ENCODE measurements at places on chromosomes 12 and 14. TPM values are rescaled to one million over a fixed set of nuclear protein-coding genes. Genes with fewer than 3 reads are reported as not detected.

GRCh38 chr14:88856786-88857366, 32.4 kb downstream of the TTC8 start:
- no peak for DNase-seq

DNA sequence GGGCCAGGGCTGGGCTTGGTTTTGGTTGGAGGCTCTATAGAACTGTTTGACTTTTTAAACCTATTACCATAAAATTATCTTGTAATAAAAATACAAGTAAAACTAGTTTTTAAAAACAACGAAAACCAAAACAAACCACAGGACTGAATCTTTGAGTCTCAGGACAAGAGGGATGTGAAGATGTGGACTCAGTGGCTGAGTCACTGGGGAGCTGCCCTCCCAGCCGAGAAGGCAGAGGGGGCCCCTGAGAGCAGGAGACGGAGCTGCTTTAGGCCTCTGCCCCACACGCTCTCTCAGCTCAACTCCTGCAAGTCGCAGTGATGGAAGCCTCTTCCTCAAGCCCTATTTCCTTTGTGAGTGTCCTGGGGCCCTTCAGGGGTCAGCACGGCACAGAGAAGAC, 59.0 kb downstream of the CDC42BPB start:
- no peak for DNase-seq

DNA sequence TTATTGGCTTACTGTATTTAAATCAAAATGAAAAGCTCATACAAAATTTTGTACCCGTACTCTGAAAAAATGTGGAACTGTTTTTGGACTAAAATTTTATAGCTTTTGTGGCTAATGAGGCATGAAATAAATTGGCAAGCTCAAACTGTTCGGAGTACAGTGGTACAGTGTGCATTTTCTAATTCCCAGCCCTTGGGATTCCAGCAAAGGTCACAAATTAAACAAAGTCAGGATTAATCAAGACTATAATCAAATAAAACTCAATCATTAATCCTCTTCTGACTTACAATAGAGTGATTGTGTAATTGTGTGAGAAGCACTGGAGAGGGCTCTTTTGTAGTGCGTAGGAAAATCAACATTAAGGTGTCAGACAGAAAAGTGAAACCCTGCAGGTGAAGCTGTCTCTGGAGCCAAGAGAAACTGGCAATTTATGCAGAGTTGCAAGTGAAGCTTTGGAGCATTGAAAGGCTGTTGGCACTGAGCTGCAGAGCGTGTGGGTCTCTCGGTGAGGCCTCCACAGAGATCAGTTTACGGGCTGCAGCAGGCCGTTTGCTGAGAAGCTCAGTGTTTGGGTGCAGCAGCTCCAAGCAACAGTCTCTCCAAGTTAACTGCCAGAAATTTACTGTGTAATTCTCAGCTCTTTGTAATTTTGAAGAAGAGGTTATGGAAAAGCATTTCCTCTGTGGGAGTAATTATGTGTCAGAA, 275.9 kb downstream of the FBXL14 start:
- DNase-seq = no peak

DNA sequence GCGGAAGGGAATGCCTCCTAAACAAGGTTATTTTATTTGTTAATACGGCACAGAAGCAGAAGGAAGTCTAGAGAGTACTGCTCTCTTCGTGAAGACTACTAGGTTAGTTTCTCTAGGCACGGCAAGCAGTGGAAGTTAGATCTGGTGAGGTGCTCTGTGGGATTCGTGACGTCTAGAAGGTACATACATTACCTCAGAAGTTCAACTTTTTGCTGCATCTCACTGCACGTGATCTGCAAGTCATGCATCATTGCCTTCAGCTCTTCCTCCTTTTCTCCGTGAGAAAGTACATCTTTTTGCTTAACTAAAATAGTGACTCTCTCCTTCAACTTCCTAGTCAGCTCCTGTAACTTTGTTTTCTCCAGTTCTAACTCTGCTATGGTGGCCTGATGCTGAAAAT, 74.7 kb downstream of the NIN start:
- no peak for DNase-seq

- peak; percentile 76 for DNase-seq
These were observed 222.6 kb downstream of the RGS6 start for GRCh38 chr14:72154645-72155378.

DNA sequence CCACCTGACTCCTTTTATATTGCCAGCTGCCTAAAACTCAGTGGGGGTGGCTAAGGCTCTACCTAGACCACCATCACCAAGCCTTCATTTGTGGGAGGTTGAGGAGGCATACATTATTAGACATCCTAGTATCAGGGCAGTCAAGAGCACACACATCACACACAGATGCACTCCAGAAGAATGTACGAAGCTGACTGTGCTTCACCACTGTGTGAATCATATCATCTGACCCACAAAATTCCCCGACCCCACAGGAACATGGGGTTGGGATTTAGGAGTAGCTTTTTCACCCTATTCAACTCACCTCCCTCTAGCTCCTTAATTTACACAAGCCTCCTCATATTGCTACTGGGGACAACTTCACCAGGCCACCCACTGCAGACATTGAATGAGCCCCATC, 64.8 kb upstream of the BDKRB2 start:
- no peak for DNase-seq

- DNase-seq = peak; percentile 29
These were observed 58.0 kb downstream of the FAR2 start for GRCh38 chr12:29207120-29207519.

Gene MUCL1
- not detected for total RNA-seq

Gene MMP19
- 35.1 TPM for total RNA-seq
